ENCODE measurements at places on chromosomes 3 and 15.

GRCh38 chr3:188080091-188080490 lies 73.9 kb upstream of the LPP start:
- no peaks in the 10 kb centered on the region for H3K27me3 ChIP-seq
- no peaks in the 10 kb centered on the region for H3K36me3 ChIP-seq
- H3K4me3 ChIP-seq = no peak overlapping the region
- H3K4me1 ChIP-seq = no peaks in the 10 kb centered on the region
- no peak for DNase-seq
- H3K27ac ChIP-seq = no peak overlapping the region

DNA sequence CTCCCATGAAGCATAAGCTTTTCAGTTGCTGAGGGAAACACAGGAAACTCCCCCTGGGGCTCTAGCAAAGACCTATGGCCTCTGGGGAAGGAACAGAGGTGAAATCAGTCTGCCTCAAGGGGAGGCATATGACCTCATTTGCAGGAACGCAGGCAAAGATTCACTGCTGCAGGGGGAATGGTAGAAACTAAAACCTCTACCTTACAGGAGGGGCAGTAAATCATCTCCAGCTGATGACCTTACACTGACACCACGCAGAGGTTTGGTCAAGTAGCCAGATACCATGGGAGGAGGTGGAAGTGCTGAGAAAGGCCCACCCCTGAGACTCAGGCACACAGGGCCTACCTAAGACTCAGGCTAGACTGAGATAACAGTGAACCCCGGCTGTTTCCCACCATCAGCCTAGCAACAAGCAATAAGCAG lies 81.1 kb downstream of the RAD18 start:
- H3K36me3 ChIP-seq = no peaks in the 10 kb centered on the region
- no peaks in the 10 kb centered on the region for H3K27me3 ChIP-seq
- H3K4me1 ChIP-seq = no peaks in the 10 kb centered on the region
- H3K27ac ChIP-seq = no peak overlapping the region

- H3K27me3 ChIP-seq = no peaks in the 10 kb centered on the region
- DNase-seq = no peak
- H3K4me3 ChIP-seq = no peak overlapping the region
- no peak overlapping the region for H3K27ac ChIP-seq
- no peaks in the 10 kb centered on the region for H3K4me1 ChIP-seq
Observed at GRCh38 chr3:63585927-63586326, 66.5 kb upstream of the SNTN start.

DNA sequence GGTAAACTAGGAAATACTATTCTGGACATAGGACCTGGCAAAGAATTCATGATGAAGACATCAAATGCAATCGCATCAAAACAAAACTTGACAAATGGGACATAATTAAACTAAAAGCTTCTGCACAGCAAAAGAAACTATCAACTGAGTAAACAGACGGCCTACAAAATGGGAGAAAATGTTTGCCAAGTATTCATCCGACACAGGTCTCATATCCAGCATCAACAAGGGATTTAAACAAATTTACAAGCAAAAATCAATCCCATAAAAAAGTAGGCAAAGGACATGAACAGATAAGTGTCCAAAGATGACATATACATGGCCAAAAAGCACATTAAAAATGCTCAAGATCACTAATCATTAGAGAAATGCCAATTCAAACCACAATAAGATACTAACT lies 1088.9 kb downstream of the NAALADL2 start:
- no peaks in the 10 kb centered on the region for H3K36me3 ChIP-seq
- DNase-seq = no peak
- H3K27ac ChIP-seq = no peak overlapping the region
- no peak overlapping the region for H3K4me3 ChIP-seq

DNA sequence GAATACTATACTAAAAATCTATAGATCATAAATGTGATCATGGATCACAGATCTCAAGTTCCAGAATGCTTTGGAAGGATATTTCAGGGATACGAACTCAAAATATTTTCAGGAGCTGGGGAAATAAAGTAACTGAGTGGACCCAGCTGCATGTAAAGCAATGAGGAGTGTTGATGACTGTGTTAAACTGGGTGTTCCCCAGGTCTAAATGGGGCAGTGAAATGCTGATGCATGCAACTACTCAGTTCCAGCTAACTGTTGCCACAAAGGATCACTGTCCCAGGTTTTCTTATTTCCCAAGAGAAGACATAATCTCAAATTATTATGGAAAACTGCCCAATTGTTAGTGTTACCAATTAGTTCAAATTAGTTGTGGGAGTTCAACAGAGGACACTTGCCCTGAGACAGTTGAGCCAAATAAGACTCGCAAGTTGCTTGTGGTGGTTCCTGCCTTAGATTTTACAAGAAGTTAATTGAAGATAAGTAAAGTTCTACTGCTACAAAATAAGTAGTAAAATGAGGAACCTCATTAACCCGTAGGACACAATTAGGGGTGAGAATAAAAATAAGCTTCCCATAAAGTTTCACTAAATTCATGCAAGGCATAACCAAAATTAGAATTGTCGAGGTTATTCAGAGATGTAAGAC lies 66.3 kb upstream of the IL12A start:
- H3K27ac ChIP-seq = no peak overlapping the region
- no peak overlapping the region for H3K4me3 ChIP-seq
- no peaks in the 10 kb centered on the region for H3K4me1 ChIP-seq
- H3K27me3 ChIP-seq = no peaks in the 10 kb centered on the region
- no peaks in the 10 kb centered on the region for H3K36me3 ChIP-seq

DNA sequence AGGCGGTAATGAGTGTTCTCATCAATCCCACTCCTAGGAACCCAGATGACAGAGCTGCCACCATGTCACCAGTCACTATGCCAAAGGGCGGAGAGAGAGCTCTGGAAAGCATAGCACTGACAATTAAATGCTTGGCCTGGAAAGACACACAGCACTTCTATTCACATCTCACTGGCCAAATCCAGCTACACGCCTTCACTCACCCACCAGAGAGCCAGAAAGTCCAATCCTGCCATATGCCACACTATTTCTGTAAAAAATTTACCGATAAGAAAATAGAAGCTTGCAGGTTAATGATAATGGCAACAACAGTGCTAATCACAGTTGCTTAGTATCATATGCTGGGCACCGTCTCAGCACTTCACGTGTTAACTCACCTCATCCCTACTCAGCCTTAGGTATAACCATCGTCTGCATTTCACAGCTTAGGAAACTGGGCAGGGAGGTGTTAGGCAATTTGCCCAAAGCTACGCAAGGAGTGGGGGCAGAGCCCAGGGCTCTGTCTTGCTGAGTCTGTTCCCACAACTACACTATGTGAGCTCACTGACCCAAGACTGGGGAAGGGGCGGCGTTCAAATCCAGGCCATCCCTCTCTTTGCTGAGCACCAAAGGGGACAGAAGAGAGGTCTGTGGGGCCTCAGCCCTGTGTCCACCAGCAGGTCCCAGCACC lies 16.5 kb downstream of the KLHL25 start:
- H3K27me3 ChIP-seq = no peaks in the 10 kb centered on the region
- H3K27ac ChIP-seq = no peak overlapping the region
- H3K36me3 ChIP-seq = no peaks in the 10 kb centered on the region
- no peaks in the 10 kb centered on the region for H3K4me1 ChIP-seq

DNA sequence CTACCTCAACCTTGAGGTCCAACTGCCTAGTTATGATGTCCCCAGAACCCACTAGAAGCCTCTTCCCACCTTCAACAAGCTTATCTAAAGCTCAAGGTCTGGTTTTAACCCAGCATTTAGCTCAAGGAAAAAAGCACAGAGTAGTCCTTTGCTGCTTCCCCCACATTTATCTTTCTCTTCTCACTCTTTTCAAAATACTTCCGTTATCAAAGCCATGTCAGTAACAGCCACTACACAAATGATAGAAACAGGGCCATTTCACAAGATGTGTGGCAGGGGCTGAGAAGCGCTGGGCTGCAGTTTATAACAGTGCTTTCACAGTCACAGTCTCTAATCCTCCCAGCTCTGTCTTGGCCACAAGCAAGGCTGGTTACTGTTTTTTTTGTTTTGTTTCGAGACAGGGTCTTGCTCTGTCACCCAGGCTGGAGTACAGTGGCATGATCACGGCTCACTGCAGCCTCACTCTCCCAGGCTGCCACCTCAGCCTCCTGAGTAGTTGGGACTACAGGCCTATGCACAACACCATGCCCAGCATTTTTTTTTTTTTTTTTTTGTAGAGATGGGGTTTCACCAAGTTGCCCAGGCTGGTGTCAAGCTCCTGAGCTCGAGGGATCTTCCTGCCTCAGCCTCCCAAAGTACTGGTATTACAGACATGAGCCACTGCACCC lies 218.8 kb downstream of the OSBPL10 start:
- no peak overlapping the region for H3K4me3 ChIP-seq
- DNase-seq = no peak
- no peaks in the 10 kb centered on the region for H3K4me1 ChIP-seq
- no peak overlapping the region for H3K27ac ChIP-seq
- no peaks in the 10 kb centered on the region for H3K27me3 ChIP-seq

DNA sequence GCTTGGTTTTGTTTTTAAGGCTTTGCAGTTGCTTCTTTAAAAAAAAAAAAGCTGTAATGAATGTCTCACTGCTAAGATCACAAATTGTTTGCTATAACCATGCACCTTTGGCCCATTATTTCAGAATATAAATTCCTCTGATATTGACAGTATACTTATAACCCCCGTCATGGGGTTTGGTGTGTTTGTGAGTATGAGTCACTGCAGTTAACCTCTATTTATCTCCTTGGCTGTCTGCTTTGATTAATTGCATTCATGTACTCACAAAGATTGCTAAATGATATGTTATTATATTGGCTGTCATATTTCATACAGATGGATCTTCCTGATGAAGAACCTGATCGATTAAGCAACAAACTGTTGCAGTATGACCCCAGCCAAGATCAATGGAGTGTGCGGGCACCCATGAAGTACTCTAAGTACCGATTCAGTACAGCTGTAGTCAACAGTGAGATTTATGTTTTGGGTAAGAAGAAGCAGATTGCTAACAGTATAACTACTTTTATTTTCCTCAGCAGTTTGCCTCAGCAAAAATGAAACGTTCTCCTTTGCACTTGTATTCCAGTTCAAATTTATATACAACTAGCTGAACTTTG lies 14.9 kb downstream of the KBTBD12 start:
- no peaks in the 10 kb centered on the region for H3K36me3 ChIP-seq
- H3K27ac ChIP-seq = no peak overlapping the region
- no peaks in the 10 kb centered on the region for H3K4me1 ChIP-seq
- no peak for DNase-seq
- no peak overlapping the region for H3K4me3 ChIP-seq
- H3K27me3 ChIP-seq = no peaks in the 10 kb centered on the region

GRCh38 chr3:62873761-62874710 lies 1.2 kb downstream of the CADPS start:
- no peaks in the 10 kb centered on the region for H3K36me3 ChIP-seq
- no peaks in the 10 kb centered on the region for H3K4me1 ChIP-seq
- no peak overlapping the region for H3K27ac ChIP-seq
- no peak for DNase-seq

GRCh38 chr3:56053727-56054126 lies 414.5 kb downstream of the ERC2 start:
- H3K27ac ChIP-seq = no peak overlapping the region
- DNase-seq = no peak
- no peak overlapping the region for H3K4me3 ChIP-seq
- H3K36me3 ChIP-seq = no peaks in the 10 kb centered on the region
- H3K4me1 ChIP-seq = no peaks in the 10 kb centered on the region

DNA sequence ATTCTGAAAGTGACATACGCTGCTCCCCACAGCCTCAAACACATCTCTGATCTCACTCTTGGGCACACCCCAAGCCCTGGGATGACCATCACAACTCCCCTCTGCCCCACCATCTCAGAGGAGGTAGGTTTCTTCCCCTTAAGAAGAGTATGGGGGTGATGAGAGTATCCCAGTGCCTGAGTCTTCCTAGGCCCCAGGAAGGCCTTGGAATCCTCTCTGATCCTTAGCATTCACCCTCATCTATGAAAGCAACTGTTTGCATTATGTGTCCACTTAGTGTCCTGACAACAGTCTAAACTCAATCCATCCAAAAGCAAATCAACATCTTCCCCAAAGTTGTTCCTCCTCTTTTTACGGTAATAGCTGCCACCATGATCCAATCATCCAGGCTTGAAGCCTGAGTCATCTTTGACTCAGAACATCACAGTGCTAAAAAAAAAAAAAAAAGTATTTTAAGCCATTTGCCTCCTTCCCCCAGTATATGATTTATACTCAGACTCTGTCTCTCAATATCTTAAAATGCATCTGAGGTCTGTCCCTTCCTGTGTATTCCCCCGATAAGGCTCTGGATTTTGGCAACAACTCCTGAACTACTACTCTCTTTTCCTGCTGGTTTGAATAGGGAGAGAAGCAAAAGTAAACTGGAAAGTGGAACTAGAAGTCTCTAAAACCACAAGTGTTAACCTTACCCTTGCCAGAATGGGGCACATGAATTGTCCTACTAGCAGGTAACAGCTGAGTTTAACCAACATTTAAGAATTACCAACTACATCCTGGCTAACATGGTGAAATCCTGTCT lies 22.5 kb downstream of the POPDC2 start:
- H3K27ac ChIP-seq = no peak overlapping the region
- no peaks in the 10 kb centered on the region for H3K4me1 ChIP-seq
- H3K4me3 ChIP-seq = no peak overlapping the region

- DNase-seq = no peak
- no peaks in the 10 kb centered on the region for H3K4me1 ChIP-seq
- H3K27me3 ChIP-seq = no peaks in the 10 kb centered on the region
Observed at GRCh38 chr15:62649793-62650420, 392.6 kb upstream of the TPM1 start.

- H3K4me3 ChIP-seq = no peak overlapping the region
- no peak overlapping the region for H3K27ac ChIP-seq
- H3K36me3 ChIP-seq = no peaks in the 10 kb centered on the region
- no peaks in the 10 kb centered on the region for H3K4me1 ChIP-seq
- DNase-seq = no peak
- H3K27me3 ChIP-seq = no peaks in the 10 kb centered on the region
Observed at GRCh38 chr15:74203914-74204431, 1.4 kb upstream of the STRA6 start.

GRCh38 chr15:42121682-42122081 lies 27.3 kb upstream of the PLA2G4D start:
- H3K4me1 ChIP-seq = no peaks in the 10 kb centered on the region
- no peaks in the 10 kb centered on the region for H3K36me3 ChIP-seq
- no peak for DNase-seq

GRCh38 chr15:38682861-38683260 lies 118.2 kb upstream of the RASGRP1 start:
- H3K27me3 ChIP-seq = no peaks in the 10 kb centered on the region
- no peak for DNase-seq
- H3K36me3 ChIP-seq = no peaks in the 10 kb centered on the region
- H3K4me3 ChIP-seq = no peak overlapping the region

Measured in naive thymus-derived CD4-positive, alpha-beta T cell (primary cell).